ENCODE measurements at places on chromosomes 1 and 21. TPM values are rescaled to one million over a fixed set of nuclear protein-coding genes. Genes with fewer than 3 reads are reported as not detected.

DNA sequence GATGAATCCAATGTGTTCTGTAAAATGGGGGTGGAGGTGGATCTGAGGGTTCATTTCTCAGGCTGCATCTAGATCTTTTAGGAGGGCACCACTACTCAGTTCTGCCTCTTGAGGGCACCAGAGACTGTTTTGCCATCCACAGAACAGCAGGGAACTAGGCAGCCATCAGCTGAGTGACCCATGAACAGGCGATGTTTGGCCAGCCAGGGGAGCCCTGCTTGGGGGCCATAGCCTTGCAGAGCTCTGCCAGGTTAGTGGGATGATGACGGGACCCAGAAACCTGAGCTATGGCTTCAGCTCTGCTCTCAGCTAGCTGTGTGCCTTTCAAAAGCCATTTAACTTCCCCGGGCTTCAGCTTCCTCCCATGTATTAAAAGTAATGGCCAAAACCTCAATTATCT lies 13.4 kb upstream of the NOS1AP start:
- DNase-seq, result peak; percentile 30

GRCh38 chr1:236550961-236551851 lies 27.4 kb downstream of the LGALS8 start:
- DNase-seq, result no peak

- DNase-seq, result no peak
These were observed 5.0 kb downstream of the LRRC71 start for GRCh38 chr1:156925154-156926010.

Gene MYOG
- total RNA-seq, result not detected
